Hematopoietic multipotent progenitor cell treated with erythropoietin and hydrocortisone succinate and interleukin-3 and kit ligand, for 4 days (in vitro differentiated cells): ENCODE measurements at places on chromosomes 4 and X.

- peak; percentile 3 for DNase-seq
Observed at GRCh38 chrX:74371425-74372222, 49.7 kb upstream of the SLC16A2 start.

- DNase-seq: peak; percentile 89
Observed at GRCh38 chrX:72018277-72019112, 107.8 kb downstream of the NHSL2 start.

- DNase-seq: no peak
Observed at GRCh38 chr4:20283039-20283438, 31.3 kb downstream of the SLIT2 start.

GRCh38 chrX:102599951-102600579 is 750 bp downstream of the ARMCX5 start:
- peak; percentile 7 for DNase-seq

DNA sequence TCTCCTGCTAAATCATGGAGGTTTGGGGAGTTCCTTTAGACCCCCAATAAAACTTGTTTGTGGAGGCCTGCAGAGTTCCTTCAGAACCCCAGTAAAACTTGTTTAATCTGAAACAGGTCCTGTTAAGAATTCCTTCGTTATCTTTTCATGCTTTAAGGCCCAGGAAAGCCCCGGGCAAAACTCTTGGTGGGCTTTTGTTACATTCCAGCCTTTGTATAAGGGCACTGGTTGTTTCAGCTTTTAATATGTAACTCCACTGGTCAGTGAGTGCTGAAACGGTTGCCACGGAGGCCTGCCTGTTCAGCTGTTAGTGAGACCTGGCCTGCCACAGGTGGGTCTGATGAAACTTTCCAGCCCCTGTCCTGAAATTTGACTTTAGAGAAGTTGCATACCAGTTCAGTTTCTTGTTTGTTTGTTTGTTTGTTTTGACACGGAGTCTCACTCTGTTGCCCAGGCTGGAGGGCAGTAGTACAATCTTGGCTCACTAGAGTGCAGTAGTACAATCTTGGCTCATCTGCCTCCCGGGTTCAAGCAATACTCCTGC is 12.4 kb upstream of the DHRSX start:
- DNase-seq: no peak

DNA sequence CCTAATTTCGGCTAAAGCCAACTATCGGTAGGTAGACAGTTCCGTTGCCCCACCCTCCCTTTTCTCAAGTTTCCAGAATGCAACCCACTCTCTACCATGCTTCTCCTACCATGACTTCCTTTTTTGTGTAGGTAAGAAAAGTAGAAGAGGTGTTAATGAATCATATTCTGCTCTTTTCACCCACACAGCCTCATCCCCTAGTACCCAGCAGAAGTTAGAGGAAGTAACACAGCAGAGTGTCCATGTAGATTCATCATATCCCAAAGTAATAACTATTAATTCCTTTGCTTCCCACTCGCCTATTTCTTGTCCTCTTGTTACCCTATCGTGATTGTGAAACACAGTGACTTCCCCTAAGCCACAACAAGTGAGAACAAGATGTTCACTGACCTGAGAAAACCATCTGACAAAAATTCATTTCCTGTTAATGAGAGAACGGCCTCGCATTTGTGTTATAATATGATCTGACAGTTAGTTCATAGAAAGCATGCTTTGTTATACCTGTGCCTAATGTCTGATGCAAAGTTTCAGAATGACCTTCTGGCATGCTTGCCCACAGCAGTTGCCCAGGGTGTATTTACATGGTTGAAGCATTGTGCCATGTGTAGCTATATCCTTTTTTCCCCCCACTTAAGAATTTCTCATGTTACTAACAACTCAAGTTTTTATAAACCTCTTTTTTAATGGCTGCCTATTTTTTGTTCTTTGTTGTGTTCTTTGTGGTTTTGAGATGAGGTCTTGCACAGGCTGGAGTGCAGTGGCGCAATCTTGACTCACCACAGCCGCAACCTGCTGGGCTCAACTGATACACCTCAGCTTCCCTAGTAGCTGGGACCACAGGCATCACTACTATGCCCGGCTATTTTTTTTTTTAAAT is 185.6 kb downstream of the RAP1GDS1 start:
- peak; percentile 96 for DNase-seq

DNA sequence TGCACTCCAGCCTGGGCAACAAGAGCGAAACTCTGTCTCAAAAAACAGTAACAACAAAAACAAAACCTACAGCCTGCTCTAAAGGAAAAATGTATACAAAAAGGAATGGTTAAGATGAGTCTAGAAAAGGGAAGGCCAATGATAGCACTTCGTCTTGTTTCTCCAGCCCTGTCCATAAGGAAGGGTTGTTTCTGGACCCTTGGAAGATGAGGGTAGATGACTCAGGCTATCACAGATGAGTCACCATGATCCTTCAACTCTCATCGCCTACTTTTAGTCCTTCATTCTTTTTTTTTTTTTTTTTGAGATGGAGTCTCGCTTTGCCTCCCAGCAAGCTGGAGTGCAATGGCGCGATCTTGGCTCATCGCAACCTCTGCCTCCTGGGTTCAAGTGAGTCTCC is 8.8 kb downstream of the PLA2G12A start:
- no peak for DNase-seq

GRCh38 chr4:110970642-110971041 is 347.8 kb upstream of the PITX2 start:
- DNase-seq: peak; percentile 69

- DNase-seq: no peak
Observed at GRCh38 chr4:63222466-63222865, 1186.8 kb downstream of the TECRL start.

GRCh38 chrX:44344194-44344593 is 722 bp upstream of the EFHC2 start:
- DNase-seq: peak; percentile 83

- peak; percentile 33 for DNase-seq
Observed at GRCh38 chr4:118348886-118349285, 3.9 kb downstream of the PRSS12 start.

DNA sequence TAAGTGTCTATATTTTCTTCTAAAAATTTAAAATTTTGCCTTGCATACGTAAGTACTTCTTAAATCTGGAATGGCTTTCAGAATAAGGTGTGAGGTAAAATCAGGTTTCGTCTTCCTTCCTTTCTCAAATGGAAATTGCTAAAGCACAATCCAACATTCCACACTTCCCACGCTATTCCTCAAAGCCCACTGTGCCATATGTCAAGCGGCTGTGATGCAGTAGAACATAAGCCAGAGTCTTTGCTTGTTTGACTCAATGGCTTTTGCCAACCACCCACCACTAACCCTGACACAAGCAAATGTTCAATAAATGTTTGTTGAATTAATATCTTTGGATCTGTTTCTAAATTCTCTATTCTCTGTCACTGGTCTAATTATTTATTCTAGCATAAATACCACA is 1199.7 kb upstream of the TENM3 start:
- DNase-seq: no peak

- DNase-seq: no peak
Observed at GRCh38 chrX:13064599-13065143, 20.3 kb upstream of the FAM9C start.

- peak; percentile 41 for DNase-seq
Observed at GRCh38 chr4:26746802-26747213, 113.8 kb upstream of the STIM2 start.
